ENCODE measurements at places on chromosomes 11 and 22.

- H3K36me3 ChIP-seq, result peaks cover 56% of the 10 kb centered on the region
- H3K27ac ChIP-seq, result peak overlapping the region; percentile 100
- H3K27me3 ChIP-seq, result no peaks in the 10 kb centered on the region
- peaks cover 68% of the 10 kb centered on the region for H3K4me1 ChIP-seq
These were observed 1.1 kb downstream of the CFL1 start for GRCh38 chr11:65856689-65857499.

GRCh38 chr11:116257883-116258282 is 514.9 kb downstream of the BUD13 start:
- H3K36me3 ChIP-seq, result no peaks in the 10 kb centered on the region
- no peaks in the 10 kb centered on the region for H3K27me3 ChIP-seq
- no peak overlapping the region for H3K27ac ChIP-seq

DNA sequence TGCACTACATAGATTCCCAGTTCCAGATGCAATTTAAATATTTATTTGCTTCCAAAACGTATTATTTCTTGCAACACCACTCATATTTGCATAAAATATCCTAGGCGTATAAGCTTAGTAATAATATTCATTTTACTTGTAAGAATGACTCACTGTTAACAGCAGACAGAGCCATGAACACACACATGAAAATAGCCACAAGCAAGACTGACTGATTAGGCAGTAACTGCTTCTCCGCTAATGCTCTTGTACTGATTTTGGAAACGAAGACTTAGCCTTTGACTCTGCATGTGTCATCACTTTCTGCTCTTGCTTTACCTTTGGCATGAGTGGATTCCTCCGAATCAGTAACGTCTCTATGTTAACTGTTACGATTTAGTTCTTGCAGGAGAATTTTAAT is 6.0 kb downstream of the OR10Q1 start:
- H3K36me3 ChIP-seq, result no peaks in the 10 kb centered on the region
- no peaks in the 10 kb centered on the region for H3K27me3 ChIP-seq

GRCh38 chr22:21796863-21797262 is 61.3 kb upstream of the YPEL1 start:
- H3K4me3 ChIP-seq, result no peak overlapping the region
- DNase-seq, result no peak
- peaks cover 41% of the 10 kb centered on the region for H3K36me3 ChIP-seq
- no peaks in the 10 kb centered on the region for H3K27me3 ChIP-seq
- H3K27ac ChIP-seq, result no peak overlapping the region
- H3K4me1 ChIP-seq, result peaks cover 16% of the 10 kb centered on the region

DNA sequence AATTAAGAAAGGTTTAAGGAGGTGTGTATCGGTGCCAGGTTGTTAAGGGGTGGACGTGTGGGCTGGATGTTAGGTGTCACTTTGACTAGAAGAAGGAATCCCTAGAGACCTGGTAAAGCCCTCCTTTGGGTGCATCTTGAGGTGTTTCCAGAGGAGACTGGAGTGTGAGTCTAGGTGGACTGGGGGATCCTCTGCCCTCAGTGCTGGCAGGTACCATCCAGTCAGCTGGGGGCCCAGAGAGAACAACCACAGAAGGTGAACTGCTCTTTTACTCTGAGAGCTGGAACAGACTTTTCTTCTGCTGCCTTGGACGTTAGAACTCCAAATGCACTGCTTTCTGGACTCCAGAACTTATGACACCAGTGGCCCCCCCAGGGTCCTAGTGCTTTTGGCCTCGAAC is 44.0 kb downstream of the SPATA19 start:
- H3K27me3 ChIP-seq, result peaks cover 35% of the 10 kb centered on the region
- H3K4me3 ChIP-seq, result no peak overlapping the region
- no peak for DNase-seq
- no peaks in the 10 kb centered on the region for H3K36me3 ChIP-seq
- H3K4me1 ChIP-seq, result no peaks in the 10 kb centered on the region

- H3K4me1 ChIP-seq, result no peaks in the 10 kb centered on the region
- H3K27me3 ChIP-seq, result peaks cover 5% of the 10 kb centered on the region
- peak; percentile 68 for DNase-seq
These were observed 428.4 kb downstream of the MN1 start for GRCh38 chr22:27372969-27373670.

DNA sequence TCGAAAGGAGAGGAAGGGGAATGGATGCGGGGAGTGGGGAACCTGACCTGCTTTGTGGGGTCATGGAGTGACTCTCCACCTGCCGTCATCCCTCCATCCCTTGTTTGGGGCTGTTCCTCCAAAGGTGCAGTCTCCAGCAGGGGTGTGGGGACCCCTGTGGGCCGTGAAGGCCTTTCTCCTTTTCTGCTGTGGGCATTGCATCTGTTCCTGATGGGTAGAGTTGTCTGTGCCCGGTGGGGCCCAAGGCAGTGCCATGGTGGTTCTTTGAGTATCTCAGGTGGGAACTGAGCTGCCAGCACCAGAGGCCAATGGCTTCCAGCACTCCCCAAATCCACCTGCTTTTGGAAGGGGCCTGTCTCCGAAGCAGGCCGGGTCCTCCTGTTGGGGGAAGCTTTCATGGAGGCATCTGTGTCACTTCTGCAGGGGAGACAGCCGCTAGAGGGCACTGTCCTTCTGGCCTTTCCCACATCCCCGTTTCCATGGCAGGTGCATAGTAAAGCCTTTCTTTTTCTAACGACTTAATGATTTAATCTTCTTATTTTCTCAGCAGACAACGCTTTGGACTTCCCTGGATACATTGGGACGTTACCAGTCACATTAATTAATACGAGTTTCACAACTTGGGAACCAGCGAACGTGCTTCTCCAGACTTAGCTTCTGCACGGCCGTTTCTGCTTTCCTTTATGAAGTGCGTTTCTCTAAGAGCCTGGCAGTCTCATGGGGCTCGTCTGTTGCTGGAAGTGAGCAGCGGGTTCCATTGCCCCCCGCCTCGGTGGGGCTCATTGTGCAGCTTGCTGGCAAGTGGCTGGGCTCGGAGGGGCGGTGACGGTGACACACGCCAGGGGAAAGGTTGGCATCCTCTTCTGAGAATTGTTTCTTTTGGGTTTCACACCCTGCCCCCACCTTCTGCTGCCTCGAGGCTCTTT is 57.1 kb downstream of the PARVB start:
- DNase-seq, result peak; percentile 96
- peaks cover 21% of the 10 kb centered on the region for H3K4me1 ChIP-seq
- H3K4me3 ChIP-seq, result peak overlapping the region; percentile 31
- no peak overlapping the region for H3K27ac ChIP-seq
- H3K36me3 ChIP-seq, result no peaks in the 10 kb centered on the region

DNA sequence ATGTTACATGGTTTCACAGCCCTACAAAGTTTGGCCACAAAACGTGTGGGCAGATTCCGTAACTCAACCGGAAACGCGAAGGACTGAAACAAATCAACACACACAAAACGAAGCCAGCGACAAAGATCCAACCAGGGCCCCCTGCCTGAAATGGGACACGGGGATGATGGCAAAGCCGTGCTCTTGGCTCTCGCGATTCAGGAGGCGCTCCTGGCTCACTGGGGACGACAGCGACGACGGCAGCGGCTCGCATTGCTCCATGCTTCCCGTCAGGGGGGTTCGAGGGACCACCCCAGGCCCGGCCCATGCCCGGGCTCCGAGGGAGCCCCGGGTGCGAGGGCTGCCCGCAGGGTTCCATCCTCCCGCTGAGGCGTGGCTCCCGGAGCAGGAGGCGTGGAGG is 4786.8 kb upstream of the OR11H1 start:
- DNase-seq, result no peak
- no peaks in the 10 kb centered on the region for H3K4me1 ChIP-seq
- H3K27ac ChIP-seq, result no peak overlapping the region
- no peaks in the 10 kb centered on the region for H3K27me3 ChIP-seq

GRCh38 chr11:46307785-46308341 is 30.4 kb downstream of the CREB3L1 start:
- H3K36me3 ChIP-seq, result no peaks in the 10 kb centered on the region
- no peak overlapping the region for H3K4me3 ChIP-seq
- DNase-seq, result no peak
- no peaks in the 10 kb centered on the region for H3K27me3 ChIP-seq
- H3K27ac ChIP-seq, result no peak overlapping the region

- DNase-seq, result peak; percentile 83
- H3K27ac ChIP-seq, result no peak overlapping the region
- H3K4me3 ChIP-seq, result no peak overlapping the region
- peaks cover 20% of the 10 kb centered on the region for H3K4me1 ChIP-seq
- no peaks in the 10 kb centered on the region for H3K36me3 ChIP-seq
These were observed 471.4 kb downstream of the MN1 start for GRCh38 chr22:27329966-27330645.

DNA sequence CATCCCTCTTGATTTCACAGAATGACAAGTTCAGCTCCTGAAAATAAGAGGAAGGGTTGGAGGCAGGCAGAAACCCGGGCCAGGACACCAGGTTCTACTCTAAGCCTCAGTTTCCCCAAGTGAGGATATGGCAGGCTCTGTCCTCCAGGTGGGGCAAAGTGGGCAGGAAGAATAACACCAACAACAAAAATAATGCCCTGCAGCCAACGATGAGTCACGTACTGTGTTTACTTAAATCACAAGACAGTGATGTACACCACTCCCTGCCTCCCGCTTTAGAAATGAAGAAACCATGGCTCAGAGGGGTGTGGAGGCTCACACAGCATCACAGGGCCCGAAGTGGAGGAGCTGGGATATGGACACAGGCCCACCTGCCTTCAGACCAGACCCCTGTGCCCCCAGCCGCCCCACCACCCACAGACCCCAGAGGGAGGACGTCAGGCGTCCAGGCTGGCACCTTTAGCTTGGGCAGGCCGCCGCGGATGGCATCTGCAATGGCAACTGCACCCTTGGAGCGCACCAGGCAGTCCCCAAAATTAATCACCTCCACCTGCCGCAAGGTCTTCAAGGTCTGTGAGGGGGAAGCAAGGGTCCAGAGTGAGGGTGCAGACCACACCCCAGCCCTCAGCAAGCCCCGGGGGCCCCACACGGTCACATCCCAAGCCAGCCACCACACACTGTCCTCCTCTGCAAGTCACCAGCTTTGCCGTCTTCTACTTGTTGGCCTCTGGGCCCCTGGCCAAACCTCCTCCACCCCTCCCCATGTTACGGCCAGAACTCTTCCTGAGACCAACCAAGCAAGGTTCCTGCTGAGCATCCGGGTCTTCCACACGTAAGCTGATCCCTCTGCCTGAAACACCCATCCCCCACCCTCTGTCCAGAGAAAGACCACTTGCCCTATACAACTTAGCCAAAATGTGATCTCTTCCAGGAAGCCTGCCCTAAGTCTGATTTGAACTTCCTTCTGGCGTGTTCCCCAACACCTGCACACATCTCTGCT is 15.8 kb upstream of the CHADL start:
- no peak for DNase-seq
- peaks cover 88% of the 10 kb centered on the region for H3K36me3 ChIP-seq
- no peak overlapping the region for H3K4me3 ChIP-seq
- H3K27ac ChIP-seq, result no peak overlapping the region
- no peaks in the 10 kb centered on the region for H3K27me3 ChIP-seq
- H3K4me1 ChIP-seq, result no peaks in the 10 kb centered on the region

DNA sequence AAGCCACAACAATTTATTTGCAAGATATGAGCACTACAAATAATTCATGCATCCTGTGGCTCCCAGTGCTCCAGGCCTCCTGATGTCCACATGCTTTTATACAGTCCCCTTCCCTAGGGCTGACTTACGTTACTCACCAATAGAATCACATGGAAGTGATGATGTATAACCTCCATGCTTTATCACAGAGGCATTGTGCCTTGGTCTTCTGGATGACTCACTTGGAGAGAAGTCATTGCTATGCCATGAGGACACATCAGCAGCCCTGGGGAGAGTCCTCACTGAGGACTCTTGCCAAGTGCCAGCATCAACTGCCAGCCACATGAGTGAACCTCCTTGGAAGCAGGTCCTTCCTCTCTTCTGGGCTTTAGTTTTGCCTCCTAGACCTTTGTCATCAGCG is 22.0 kb upstream of the IGSF9B start:
- H3K4me3 ChIP-seq, result no peak overlapping the region
- H3K36me3 ChIP-seq, result no peaks in the 10 kb centered on the region
- no peak for DNase-seq
- H3K4me1 ChIP-seq, result no peaks in the 10 kb centered on the region
- no peaks in the 10 kb centered on the region for H3K27me3 ChIP-seq
- H3K27ac ChIP-seq, result no peak overlapping the region

DNA sequence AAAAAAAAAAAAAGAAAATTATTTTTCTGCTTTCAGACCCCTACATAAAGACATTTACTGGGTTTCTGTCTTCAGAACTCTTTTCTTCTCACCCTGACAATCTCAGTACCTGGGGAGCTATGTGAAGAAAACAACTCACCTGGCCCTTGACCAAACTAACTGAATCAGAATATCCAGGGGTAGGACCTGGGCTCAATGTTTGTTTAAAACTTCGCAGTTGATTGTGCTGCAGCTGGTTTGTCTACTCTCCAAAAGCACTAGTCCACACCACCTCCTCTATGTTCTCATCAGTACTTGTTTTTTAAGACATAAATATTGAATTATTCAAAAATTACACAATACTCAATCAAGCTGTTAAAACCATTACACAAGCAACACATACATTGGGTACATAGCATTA is 34.8 kb downstream of the EIF3F start:
- no peak overlapping the region for H3K27ac ChIP-seq
- no peak overlapping the region for H3K4me3 ChIP-seq
- H3K4me1 ChIP-seq, result peaks cover 41% of the 10 kb centered on the region

GRCh38 chr11:61616434-61616833 is 35.6 kb upstream of the SYT7 start:
- H3K27me3 ChIP-seq, result no peaks in the 10 kb centered on the region
- no peak overlapping the region for H3K27ac ChIP-seq
- DNase-seq, result no peak
- H3K4me1 ChIP-seq, result no peaks in the 10 kb centered on the region
- no peaks in the 10 kb centered on the region for H3K36me3 ChIP-seq
- H3K4me3 ChIP-seq, result no peak overlapping the region

DNA sequence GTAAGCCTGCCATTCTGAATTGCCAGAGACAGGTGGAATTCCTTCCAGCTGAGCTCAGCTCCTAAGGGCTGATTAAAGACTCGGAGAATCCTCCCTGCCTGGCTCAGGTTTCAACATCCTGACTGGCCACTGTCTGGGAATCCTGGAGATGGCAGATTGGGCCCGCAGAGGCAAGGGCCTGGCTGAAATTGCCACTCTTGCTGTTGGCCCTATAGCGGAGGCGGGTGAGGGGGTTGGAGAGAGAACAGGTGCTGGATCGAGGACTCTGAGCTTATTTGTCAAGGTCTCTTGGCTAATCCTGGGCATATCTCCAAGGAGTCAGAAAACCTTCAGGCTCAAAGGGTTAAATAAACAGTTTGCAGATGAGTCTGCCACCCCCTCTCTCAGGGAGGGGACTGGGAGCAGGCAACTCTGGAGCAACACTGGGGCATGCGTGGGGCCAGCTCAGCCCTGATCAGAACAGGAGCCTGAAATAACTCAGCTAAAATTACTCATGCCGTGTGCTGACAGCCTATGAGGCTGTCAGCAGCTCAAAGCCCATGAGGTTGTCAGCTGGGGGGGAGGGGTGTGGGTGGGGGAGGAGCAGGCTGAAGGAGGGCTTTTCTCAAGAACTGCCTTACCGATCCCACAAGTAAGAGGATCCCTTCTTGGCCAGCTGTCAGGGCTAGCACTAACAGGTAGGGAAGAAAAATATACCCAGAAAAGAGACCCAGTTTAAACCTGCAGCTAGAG is 14.7 kb upstream of the MFRP start:
- H3K27ac ChIP-seq, result peak overlapping the region; percentile 95
- H3K36me3 ChIP-seq, result peaks cover 31% of the 10 kb centered on the region
- DNase-seq, result no peak
- H3K4me3 ChIP-seq, result peak overlapping the region; percentile 3
- no peaks in the 10 kb centered on the region for H3K27me3 ChIP-seq

- no peak for DNase-seq
- no peak overlapping the region for H3K27ac ChIP-seq
- no peaks in the 10 kb centered on the region for H3K27me3 ChIP-seq
- no peaks in the 10 kb centered on the region for H3K36me3 ChIP-seq
- H3K4me1 ChIP-seq, result no peaks in the 10 kb centered on the region
These were observed 458.4 kb upstream of the CCDC179 start for GRCh38 chr11:23318670-23319069.
